ENCODE measurements at places on chromosomes 2 and 18.

DNA sequence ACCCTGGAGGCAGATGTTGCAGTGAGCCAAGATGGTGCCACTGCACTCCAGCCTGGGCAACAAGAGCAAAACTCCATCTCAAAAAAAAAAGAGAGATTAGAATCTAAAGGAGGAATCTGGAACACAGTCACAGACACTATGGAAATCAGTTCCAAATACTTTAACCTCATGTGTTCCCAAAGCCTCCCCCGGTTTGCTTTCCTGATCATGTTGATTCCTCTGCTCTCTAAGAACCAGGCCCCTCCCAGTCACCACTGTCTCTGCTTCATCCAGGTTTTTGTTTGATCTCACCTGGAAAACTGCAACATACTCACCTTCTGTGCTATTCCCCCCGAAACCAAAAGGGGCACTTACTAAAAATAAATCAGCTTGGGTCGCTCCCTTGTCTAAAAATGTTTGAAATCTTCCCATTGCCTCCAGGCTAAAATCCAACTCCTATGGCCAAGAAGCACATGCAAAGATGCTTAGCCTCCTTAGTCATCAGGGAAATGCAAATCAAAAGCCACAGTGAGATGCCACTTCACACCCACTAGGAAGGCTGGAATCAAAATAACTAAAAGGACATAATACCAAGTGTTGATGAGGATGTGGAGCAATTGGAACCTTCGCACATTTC lies 6.2 kb upstream of the NEU2 start:
- DNase-seq: no peak

GRCh38 chr2:180938451-180938850 lies 42.0 kb upstream of the UBE2E3 start:
- DNase-seq: no peak

DNA sequence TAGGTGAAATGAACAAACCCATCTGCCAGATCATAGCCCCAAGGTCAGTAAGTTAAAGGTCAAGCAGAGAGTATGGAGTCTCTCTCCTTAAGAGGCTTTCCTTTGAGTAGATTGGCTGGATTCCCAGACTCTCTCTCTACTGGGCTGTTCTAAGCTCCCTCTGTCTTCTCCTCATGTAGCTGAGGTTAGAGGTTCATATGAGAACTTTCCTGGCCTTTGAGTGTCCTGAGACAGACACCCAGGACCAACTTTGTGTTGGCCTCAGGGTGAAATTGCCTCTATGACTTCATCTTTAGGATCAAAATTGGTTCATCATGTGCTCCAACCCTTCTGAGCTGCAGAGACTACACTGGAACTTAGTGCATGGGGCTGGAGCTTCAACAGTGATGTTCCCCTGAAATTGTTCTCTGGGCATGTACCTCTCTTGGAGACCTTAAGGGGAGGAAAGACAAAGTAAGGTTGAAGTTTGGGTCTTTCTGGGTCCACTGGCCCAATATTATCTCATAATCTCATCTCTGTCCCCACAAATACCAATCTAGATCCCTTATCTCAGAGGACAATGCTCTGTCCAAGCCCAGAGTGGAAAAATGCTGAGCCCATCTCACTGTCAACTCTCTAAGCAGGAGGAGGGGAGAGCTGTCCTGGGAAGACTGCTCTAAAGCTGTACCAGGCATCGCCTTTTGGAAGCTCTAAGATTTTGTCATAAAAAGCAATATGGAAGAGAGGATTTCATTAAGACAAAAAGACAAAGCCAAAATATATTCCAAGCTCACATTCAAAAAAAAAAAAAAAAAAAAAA lies 177.3 kb upstream of the ARL4C start:
- DNase-seq: no peak

GRCh38 chr2:199303728-199304177 lies 154.0 kb downstream of the SATB2 start:
- DNase-seq: no peak

DNA sequence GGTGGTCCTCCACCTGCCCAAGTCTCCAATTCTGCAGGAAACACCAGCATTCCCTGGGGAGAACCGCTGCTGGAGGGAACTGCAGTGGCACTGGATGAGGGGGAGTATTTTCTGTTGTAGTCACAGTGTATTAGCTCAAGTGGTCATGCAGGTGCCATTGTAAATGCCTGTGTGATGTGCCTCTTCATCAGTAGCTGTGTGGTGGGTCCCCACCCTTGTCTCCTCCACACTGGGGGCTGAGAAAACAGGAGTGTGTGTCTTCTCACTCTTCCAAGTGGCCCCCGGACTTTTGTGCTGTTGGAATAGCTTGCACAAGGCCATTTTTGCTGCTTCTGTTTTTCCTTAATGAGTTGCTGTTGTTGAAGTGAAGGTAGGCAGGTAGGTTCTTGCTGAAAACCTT lies 8.7 kb downstream of the NCK2 start:
- DNase-seq: no peak

GRCh38 chr2:31318361-31319336 lies 84.7 kb downstream of the EHD3 start:
- no peak for DNase-seq

Data from amygdala (tissue), 56 donors.